ENCODE measurements at places on chromosomes 1 and 21.

- DNase-seq = no peak
These were observed 311.2 kb downstream of the PTPRC start for GRCh38 chr1:198950036-198950435.

DNA sequence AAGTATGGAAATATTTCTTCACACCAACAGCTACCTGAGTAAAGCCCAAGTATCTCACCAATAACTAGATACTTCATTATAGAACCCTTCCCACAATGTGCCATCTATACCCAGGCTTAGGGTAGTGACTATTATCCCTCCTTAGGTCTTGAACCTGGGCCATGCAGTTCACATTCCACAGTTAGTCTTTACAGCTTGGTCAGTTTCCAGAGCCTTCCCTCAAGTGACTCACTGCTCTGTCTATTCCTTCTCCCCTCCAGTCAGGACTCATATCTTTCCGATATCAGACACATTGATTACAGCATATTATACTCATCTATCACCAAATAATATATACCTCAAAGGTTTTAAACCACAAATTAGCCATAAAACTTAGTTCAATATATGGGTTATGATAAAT lies 23.6 kb downstream of the VAMP4 start:
- no peak for DNase-seq

GRCh38 chr1:17690906-17691634 lies 64.1 kb upstream of the ACTL8 start:
- DNase-seq = no peak

GRCh38 chr1:64755361-64755760 lies 10.5 kb downstream of the RAVER2 start:
- no peak for DNase-seq

- DNase-seq = no peak
These were observed 300.0 kb downstream of the RRAGC start for GRCh38 chr1:38559446-38560165.

GRCh38 chr21:31354122-31354521 lies 10.1 kb upstream of the TIAM1 start:
- peak; percentile 88 for DNase-seq

DNA sequence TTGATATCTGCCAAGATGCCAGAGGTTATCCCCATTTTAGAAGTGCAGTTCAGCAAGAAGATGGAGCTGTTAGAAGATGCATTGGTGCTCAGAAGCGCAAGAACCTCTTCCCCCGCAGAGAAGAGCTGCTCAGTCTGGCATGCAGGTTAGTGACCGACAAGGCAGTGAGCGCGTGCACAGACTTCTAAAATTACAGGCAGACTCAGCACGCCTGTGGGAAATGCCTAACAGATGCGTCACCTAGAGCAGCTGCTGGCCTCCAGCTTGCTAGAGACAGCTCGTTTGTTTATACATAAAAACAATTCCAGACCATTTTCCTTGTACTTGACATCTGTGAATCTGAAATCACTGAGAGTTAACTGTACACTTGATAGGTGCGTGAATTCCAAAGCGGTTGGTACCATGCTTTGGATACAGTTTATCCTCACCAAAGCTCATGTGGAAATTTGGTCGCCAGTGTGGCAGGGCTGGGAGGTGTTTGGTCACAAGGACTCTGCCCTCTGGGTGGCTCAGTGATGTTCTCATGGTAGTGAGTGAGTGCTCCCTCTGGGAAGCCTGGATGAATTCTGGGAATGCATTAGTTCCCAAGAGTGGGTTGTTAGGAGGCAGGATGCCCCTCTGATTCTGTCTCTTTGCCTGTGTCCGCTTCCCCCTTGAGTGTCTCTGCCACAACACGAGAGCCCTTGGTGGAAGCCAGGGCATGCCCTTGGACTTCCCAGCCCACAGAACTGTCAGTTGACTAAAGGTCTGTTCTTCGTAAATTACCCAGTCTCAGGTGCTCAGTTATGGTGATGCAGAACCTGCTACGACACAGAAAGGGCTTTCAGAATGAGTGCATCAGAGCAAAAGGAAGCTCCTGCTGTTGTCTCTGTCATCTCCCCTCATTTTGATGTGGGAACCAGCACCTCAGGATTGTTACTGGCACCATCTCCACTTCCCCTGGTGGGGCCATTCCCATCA lies 24.4 kb downstream of the SNAP47 start:
- peak; percentile 90 for DNase-seq

DNA sequence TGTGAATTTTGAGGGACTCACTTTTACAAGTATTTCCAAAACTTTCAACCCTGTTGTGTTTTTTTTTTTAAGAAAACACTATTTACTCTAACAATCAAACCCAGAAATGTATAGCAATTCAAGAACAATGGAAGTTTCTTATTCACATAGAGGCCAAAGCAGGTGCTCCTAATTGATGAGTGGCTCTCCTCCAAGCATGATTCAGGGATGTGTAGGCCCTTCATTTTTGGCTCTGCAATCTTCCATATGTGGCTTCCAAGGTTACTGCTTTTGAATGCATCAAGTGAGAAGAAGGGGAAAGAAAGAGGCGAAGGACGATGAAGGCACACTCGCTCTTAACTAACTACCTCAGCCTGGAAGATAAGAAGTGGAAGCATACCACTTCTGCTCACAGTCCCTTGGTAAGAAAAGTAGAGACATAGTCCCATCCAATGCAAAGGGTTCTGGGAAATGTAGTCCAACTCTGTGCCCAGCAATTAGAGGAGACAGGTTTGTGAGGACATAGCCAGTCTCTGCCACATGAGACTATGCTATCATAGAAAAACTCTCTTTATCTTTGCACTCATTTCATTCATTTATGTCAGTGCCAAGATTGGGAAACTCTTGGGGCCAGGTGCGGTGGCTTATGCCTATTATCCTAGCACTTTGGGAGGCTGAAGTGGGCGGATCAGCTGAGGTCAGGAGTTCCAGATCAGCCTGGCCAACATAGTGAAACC lies 46.0 kb downstream of the OPTC start:
- no peak for DNase-seq

- DNase-seq = no peak
These were observed 134.1 kb upstream of the VAMP3 start for GRCh38 chr1:7636795-7637526.

DNA sequence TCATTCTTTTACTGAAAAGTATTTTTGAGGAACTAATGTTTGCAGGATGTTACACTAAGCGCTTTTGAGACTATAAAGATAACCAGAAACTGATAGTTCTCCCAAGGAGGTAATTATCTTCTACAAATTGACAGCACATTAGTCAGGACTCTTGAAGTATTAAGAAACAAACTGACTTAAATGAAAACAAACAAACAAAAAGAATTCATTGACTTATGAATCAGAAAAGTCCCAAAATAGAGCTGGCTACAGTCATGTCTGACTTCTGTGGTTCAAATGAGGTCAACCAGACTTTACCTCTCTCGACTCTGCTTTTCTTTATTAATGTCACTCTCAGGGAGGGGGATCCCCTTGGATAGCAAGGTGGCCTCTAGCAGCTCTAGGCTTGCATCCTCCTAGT lies 296.8 kb downstream of the TPR start:
- no peak for DNase-seq

DNA sequence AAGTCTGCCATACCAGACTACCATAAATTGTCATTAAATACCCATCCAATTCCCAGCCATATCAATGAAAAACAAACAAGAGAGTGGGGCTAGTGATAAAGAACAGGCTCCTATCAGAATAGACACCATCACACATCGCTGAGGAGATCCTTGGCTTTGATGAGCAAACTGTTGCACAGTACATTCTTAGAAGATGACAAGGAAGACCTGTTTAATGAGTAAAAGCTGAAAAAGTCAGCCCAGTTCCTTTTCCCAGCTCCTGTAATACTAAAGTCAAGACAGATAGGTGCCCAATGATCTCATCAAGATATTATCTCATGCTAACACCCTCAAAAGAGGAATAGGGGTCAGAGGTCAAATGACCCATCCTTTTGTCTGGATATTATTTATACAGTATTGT lies 164.5 kb upstream of the COA6 start:
- no peak for DNase-seq

DNA sequence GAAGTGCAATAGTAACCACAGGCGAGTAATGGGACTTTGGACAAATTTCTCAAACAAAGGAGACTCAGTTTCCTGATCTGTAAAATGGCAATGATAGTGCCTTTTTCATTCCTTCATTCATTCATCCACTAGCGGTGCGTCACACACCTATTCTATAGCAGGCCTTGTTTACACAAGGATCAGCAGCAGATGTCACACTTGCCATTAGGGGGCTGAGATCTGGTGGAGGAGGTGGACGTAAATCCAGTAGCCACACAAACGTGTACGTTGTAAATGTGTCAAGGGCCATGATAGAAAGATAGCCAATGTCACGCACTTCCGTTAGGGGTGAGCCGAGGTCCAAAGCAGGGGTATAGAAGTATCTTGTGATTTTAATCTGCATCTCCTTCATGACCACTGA lies 34.2 kb downstream of the SERINC2 start:
- no peak for DNase-seq

- DNase-seq = peak; percentile 83
These were observed 834.0 kb downstream of the USP25 start for GRCh38 chr21:16563795-16564194.

DNA sequence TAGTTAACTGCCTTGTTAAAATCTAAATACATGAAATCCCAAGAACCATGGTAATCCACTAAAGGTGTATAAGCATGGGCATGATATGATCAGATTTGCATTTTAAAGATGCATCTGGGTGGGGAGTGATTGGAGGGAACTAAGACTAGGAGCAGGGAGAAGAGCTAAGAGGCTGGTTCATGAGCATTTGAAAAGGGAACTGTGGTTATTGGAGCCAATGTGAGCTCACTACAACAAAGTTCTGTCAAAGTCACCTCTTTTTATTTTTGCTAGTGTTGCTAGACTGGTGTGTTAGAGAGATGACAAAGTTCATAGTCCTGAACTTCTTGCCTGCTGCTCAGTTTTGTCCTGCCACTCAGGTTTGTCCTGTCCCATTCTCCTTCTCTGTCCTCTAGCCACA lies 67.1 kb upstream of the LRRC8D start:
- no peak for DNase-seq

DNA sequence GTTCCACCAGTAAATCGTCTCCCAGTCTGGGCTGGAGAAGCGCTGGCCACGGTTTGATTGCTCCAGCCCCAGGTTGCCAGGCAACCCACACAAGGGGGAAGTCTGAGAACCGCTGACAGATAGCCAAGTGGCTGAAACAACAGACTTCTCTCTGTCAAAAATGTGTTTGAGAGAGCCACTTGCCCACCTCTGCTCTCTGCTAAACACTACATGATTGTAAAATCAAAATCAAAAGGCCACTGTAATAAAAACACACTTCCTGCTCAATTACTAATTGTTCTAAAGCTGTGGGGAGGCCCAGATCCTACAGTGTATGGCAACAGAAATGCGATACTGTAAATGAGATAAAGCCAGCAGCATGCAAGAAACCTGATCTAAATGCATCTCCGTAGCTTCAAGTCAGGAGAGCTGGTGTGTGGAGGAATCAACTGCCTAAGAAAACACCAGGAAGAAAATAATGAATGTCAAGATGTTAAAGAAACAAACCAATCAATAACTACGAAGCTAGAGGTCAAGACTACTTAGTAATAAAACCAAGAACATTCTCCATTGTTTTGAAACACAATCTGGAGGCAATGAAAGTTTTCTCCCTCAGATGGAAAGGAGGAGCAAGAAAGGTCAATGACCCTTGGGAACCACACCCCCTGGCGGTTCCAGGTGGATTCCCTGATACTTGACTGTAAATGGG lies 121.2 kb downstream of the SLC45A1 start:
- no peak for DNase-seq

GRCh38 chr1:63289135-63289534 lies 33.2 kb upstream of the FOXD3 start:
- DNase-seq = no peak

- DNase-seq = no peak
These were observed 28.8 kb downstream of the NTNG1 start for GRCh38 chr1:107169615-107170014.

GRCh38 chr1:152451254-152451653 lies 37.2 kb upstream of the CRNN start:
- DNase-seq = no peak

DNA sequence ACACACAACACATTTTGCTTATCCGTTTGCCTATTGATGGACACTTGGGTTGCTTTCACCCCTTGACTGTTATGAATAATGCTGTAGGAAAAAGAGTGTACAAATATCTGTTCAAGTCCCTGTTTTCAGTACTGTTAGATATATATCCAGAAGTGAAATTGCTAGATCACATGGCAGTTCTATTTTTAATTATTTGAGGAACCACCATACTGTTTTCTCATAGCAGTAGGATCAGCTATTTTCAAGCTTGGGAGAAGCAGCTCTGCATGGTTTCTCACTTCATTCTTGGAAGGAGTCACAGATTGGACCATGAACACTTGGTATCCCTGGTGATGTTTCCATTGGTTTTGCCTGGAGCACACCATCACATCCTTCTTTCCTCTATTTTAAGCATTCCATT lies 114.4 kb upstream of the ZP4 start:
- no peak for DNase-seq

- no peak for DNase-seq
These were observed 805 bp downstream of the CYB5R1 start for GRCh38 chr1:202966006-202966898.

DNA sequence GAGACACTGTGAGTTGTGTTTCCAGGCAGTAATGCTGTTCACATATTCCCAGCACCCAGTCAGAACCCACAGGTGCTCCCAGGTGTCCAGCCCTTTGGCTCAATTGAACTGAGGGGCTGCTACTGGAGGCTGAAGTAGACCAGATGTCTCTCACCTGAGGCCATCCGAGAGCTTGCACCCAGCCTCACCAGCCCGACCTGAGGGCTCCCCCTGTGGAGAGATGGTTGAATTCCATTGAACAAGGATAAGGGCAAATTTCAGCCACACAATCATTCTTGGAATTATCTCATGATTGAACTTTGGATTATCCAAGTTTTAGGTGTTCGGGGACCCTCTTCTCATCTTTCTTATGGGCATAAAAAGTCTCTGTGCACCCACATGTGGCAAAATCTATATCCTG lies 52.1 kb downstream of the OBSCN start:
- DNase-seq = no peak

DNA sequence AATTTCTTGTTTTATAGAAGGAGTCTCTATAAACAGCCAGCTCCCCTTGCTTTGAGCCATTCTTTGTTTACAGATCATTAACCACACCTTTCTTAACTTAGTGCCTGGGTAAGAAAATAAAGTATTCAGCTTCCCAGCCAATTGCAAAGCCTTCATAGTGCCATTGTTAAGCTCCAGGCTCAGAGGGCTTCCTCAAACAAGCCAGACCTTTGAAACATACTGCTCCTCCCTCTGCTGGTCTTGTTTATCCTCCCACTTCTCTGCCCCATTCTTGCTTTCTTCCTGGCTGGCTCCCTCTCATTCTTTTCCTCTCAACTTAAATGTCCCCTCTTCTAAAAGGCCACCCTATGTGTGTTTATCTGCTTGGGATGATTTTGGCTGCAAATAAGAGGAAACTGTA lies 319.4 kb upstream of the ST6GALNAC5 start:
- DNase-seq = no peak

DNA sequence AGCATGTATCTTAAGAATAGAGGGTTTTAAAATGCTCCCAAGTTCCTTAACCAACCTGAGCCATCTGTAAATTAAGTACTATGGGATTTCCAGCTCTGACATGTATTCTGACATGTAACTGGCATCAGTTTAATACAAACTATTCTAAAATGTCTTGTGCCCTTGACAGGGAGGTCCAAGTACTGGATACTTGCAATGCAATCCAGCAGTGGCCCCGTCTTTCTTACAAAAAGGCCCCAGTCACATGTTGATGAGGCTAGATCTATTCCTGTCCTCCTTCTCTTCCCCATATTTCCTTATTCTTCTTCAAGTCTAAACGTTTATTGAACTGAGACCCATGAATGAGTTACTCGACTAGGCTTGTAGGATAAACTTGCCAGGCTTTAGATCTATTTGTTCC lies 46.4 kb downstream of the MRPL39 start:
- DNase-seq = no peak

All from PC-9 (cell line).